NCI-H524 (cell line): ENCODE measurements at places on chromosomes 6 and 20.
A peak's percentile ranks its signal among the peaks of the same experiment; 100 is the strongest.

GRCh38 chr6:109079981-109080380, 14.7 kb downstream of the SESN1 start:
- DNase-seq: no peak

DNA sequence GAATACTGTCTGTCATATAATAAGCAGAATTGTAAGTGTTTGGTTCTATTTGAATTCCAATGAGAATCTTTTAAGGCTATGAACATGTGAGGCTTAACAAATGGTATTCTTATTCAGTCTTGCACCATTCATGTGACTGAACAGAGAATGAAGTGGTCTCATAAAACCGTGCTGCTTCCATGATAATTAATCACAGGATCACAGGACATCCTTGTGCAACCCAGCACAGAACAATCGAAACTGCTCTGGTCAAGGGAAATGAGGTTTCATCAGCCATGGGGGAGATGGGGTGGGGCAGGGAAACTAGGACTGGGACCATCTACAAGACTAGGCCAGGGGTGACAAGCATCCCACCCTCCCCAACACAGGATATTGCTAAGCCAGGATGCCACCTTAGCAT, 6.0 kb downstream of the PPIL6 start:
- no peak for DNase-seq

GRCh38 chr6:119250036-119250435, 99.5 kb downstream of the MAN1A1 start:
- DNase-seq: peak; percentile 61

DNA sequence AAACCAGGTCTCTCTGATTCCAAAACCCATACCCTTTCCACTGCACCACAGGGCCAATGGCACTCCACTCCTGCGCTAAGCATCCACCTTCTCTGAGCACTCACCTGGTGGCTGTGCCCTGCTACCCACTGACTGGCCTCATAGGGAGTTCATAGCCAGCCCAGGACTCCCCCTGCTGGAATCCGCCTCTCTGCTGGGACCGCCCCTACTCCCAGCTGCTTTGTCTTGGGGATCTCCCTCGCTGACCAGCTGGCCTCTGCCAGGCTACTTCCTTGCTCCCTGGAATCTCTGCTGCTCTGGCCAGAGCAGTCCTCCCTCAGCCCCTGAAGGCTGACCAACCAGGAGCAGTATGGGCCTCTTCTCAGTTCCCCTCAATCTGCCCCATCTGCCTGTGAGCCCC, 129.7 kb downstream of the FAXC start:
- DNase-seq: peak; percentile 32

DNA sequence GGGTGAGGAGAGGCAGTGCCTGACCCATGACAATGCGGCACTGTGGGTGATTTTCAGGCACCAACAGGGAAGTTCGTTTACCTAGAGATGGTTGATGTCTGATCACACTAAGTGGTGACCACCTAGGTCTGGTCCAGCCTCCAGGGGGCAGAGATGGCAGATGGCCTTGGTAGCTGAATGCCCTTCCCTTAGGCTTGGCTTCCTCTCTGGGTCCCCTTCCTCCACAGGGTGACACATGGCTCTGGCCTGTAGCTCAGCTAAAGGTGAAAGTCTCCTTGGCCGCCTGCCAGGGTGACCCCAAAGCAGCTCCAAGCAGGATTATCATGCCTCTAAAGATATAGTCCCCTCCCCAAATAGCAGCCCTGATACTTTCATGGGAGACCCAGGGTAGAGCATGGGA, 6.4 kb downstream of the GDAP1L1 start:
- DNase-seq: no peak

DNA sequence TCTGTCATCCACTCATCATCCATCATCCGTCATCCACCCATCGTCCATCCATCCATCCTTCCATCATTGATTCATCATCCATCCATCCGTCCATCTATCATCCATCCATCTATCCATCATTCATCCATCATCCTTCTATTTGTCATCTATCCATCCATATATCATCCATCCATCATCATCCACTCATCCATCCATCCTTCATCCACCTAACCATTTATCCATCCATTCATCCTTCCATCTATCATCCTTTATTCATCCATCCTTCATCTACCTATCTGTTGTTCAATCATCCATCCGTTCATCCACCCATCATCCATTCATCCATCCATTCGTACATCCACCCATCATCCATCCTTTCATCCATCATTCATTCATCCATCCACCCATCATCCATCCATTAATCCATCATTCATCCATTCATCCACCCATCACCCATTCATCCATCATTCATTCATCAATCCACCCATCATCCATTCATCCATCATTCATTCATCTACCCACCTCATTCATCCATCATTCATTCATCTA, 266.4 kb downstream of the CDH4 start:
- DNase-seq: no peak
